Activated CD4-positive, alpha-beta T cell treated with anti-CD3 and anti-CD28 coated beads, Interleukin-2, Interleukin-4, amounts not matched to agents 100 ng/mL and 50 ng/mL, durations not matched to agents 16 hours and 8 hours (primary cell): ENCODE measurements at places on chromosomes 5 and 9.

- no peak for DNase-seq
Observed at GRCh38 chr9:27505744-27506161, 18.3 kb upstream of the IFNK start.

- no peak for DNase-seq
Observed at GRCh38 chr5:78896132-78896531, 89.0 kb downstream of the ARSB start.

DNA sequence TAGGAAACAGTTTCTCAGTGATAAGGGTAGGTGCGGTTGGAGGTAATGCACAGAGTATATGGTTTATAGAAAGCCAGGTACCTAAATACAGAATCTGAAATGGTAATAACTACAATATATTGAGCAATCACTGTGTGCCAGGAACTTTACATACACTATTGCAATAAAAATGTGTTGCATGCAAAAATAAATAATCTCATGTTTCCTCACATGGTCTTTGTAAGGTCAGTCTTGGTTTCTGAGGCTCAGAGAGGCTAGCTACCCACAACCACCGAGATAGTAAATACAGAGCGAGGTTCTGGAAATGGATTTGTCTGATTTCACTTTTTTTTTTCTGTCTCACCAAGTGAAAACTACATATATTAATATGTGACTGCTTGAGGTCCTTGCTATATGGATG, 128.9 kb downstream of the CAMK4 start:
- no peak for DNase-seq

DNA sequence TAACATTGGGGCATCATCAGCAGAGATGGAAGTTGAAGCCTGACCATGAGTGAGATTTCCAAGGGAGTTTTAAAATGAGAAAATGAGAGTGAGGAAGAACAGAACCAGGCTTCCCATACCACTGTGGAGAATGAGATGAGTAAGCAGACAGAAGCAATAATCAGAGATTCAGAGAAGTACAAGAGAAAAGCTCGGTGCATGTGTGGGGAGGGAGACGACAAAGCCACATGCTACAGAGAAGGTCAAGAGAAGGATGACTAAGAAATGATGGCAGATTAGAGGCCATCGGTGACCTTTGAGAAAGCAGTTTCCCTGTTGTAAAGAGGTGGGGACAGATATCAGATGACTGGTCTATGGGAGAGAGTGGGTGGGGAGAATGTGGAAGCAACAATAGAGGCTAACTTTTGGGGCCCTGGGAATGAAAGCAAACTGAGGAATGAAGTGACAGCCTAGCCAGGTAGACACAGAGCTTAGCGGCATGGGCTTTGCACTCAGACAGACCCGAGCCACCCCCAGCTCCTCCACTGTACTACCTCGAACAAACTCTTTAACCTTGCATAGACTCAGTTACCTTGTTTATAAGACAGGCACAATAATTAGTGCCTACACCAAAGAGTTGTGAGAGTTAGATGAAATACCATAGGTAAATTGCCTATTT, 207.7 kb downstream of the PIK3R1 start:
- DNase-seq: peak; percentile 27

GRCh38 chr5:167793700-167794099, 497.7 kb upstream of the WWC1 start:
- DNase-seq: no peak

DNA sequence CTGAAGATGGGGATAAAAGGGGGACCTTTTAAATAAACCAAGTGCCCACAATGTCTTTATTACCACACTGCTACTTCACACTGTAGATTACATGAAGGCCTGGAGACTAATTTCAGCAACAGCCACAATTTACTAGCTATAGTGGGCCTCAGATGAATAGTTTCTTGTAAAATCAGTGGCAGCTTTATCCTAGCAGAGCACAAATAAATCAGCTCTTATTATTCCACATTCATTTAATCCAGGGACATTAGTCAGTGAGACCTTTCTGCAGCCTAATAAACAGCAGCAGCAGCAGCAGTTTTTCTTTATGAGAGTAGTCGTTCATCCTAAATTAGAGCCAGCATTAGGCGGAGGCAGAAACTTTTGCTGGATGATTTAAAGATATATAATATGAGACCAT, 542.3 kb downstream of the PSAT1 start:
- no peak for DNase-seq

DNA sequence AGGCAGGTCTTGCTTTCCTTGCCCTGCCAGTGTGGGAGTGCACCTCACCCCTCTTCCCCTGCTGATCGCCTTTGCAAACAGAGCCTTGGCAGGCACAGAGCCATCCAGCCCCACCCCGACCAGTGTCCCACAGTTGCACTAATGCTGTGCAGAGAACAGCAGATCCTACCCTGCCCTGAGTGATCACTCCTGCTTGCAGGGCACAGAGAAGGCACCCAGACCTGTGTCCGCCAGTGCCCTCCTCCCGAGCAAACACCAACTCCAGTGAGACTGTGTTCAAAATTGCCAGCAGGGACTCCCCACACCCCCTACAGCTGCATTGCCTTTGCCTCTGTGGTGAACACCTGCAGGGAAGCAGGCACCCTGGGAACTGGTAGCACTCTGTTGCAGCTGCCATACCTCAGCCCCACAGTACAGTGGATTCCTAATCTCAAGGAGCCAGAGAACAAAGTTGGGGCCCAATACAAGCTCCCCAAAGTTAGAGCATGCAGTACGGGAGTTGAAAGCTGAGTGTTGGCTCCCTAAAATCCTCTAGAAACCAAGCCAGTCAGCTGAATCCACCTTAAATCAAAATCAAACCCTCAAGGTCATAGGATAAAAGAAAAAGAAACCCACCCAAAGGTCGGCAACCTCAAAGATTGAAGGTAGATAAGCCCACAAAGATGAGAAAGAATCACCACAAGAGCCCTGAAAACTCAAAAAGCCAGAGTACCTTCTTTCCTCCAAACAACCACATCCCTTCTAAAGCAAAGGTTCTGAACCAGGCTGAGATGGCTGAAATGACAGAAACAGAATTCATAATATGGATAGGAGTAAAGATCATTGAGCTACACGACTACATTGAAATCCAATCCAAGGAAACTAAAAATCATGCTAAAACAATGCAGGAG, 92.9 kb upstream of the PIK3R1 start:
- no peak for DNase-seq

DNA sequence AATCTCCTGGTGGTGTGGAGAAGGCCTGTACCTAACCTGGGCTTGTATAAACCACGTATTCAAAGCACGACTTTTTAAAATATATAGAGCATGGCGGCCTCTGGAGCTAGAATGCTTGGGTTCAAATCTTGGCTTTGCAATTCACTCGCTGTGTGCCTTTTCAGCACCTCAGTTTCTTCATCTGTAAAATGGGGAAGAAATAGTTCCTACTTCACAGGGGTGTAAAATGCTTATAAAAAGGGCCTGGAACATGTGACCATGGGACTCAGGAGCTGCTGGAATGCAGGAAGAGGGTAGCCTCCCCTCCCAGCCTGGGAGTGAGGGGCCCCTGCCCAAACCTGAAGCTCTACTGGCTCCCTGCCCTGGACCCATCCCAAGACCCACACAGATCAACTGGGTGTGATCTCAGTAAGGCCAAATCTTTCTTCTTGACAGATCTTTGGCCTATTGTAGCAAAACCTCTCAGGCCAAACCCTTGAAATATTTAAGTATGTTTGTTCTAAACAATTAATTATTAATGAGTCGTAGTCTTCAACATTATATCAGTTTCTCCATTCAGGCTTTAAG, 269.0 kb downstream of the ZSWIM6 start:
- no peak for DNase-seq

DNA sequence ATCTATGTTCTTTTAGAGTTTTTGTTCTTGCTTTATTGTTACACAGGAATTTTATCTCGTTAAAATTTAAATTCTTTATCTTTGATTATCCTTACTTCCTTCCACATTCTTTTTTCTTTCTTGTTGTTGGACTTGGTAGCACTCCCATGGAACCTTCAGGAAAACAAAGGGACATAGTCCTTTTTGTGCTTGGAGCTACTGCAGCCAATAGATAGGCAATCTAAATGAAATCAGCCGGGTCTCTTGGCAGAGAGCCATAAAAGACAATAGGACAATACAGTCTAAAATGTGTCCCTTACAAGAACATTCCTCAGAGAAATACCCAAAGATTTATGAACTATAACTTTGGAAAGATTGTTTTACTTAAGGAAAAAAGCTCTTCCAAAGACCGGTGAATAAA, 548.1 kb upstream of the C9orf72 start:
- no peak for DNase-seq

DNA sequence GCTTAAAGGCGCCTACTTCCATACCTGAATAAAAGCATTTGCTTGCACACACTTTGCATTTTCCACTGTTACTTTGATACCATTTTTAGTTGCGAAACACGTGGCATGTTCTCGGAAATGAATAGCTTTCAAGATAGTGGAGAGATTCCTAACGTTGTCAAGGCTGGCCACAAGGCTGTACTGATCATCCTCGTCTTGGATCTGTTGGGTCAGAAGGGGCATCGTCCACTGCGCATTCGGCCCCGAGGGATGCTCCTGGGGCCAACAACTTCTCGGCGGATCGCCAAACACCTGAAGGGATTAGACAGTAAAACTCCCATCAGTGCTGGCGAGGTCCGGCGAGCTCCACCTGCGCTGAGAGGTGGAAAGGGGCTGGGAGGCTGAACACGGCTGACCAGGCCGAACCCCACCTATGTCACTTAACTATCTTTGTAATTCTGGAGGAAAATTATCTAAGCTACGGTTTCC, 599 bp downstream of the RAD1 start:
- DNase-seq: no peak

DNA sequence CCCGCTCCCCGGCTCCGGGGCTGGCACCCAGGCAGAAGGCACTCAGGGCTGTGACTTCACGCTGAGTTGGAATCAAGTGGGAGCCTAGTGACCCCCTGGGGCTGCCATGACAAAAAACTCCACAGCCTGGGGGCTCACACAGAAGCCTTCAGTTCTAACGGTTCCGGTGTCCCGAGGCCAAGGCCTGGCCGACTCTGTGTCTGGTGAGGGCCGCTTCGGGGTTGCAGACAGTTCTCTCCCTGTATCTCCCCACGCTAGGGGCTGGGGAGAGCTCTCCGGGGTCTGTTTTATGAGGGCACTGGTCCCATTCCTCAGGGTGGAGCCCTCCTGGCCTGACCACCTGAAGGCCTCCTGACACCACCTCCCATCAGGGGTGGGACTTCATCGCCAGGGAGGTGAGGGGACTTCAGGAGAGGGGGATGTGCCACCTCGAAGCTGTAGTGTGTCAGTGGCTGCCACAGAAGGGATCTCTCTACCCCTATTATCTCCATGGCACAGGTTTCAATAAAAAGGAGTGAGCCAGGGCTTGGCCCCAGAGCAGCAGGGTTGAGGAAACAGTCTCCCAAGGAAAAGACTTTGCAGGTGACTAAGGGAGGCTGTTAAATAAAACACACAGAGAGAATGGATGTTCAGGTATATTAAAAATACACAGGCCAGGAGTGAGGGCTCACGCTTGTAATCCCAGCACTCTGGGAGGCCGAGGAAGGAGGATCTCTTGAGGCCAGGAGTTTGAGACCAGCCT, 1.5 kb upstream of the SLC6A3 start:
- DNase-seq: no peak

DNA sequence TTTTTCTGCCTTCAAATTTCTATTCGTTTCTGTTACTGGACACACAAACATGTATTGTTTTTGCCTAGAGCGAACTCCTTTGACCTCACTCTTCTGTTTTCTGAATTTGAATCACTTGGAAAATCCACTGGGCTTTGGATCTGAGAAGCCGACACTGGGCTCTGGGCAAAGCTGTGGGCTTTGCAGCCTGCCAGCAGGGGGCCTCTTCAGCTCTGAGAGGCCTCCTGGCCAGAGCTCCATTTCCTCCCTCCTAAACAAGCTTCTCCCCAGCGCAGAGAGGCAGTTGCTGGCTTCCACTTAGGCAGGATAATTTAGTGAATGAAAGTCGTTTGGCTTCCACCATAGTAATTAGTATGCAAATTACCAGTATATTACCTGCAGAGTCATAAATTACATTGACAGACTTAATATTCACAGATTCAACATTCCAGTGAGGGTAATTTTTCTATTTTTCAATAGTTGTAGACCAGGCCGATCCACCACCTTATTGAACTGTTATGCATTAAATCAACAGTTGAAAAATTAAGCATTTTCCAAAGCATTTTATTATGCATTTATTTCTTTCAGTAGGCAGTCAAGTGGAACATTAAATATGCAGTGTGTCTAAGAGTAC, 104.0 kb upstream of the ZNF366 start:
- DNase-seq: peak; percentile 45

- peak; percentile 91 for DNase-seq
Observed at GRCh38 chr5:140725799-140726471, 25.7 kb downstream of the ZMAT2 start.

- DNase-seq: no peak
Observed at GRCh38 chr5:36300927-36301540, 668 bp downstream of the RANBP3L start.

DNA sequence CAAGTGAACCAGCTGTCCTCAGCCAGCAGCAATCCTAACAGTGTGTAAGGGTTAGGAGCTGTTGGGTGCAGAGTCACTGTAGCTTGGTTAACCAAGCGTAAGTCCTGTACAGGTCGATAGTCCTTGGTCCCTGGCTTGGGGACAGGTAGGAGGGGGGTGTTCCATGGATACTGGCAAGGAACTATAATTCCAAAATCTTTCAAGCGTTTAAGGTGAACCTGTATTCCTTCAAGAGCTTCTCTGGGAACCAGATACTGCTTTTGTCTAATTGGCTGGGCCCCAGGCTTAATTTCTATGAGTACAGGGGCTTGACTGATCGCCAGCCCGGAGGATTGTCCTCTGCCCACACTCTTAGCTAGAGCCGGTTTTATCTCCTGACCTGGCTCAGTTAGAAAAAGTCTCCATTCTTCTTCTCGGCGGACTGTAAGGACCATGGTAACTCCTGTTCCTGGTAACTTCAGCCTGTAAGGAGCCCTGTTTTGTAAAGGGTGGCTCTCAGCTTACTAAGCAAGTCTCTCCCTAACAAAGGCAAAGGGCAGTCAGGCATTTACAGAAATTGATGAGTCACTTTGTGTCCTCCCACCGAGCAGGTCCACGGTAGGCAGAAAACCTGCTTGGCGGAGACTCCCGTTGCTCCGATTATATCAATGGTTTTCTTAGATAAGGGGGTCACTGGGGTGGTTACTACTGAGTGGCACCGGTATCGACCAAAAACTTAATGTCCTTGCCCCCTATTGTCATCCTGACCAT, 6.0 kb upstream of the ZNF354C start:
- no peak for DNase-seq

DNA sequence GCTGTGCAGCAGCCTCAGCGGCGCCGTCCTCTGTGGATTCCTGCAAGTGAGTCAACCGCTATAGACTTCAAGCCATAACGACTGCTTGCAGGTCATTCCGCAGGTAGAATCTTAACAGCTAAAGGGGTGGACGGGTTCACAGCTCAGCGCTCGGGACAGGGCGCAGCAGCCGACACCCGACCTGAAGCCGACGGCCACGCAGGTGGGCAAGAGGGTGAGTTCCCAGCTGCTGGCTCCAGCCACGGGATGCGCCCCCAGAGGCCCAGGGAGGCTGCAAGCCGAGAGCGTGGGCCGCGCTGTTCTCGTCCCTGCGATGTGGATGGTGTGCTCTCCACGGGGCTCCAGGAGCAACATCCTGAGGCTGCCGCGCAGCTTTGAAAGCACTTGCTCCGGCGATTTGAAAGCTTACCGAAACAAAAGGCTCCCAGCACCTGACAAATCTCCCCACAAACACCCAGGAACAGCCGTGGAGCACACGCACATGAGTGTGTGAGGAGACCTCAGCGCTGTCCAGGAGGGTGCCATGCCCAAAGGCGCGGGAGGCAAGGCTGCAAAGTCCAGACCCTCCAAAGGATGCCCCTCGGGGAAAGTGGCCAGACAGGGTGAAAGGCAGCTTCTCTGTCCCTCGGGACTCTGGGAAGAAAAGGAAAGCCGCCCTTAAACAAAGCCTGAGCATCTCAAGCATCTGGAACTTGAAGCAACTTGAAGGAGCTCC, 48.7 kb downstream of the EXD3 start:
- DNase-seq: no peak

GRCh38 chr5:134206627-134207160, 19.2 kb downstream of the PPP2CA start:
- DNase-seq: no peak
